CD8-positive, alpha-beta T cell (primary cell): ENCODE measurements at places on chromosomes 2 and 18.

DNA sequence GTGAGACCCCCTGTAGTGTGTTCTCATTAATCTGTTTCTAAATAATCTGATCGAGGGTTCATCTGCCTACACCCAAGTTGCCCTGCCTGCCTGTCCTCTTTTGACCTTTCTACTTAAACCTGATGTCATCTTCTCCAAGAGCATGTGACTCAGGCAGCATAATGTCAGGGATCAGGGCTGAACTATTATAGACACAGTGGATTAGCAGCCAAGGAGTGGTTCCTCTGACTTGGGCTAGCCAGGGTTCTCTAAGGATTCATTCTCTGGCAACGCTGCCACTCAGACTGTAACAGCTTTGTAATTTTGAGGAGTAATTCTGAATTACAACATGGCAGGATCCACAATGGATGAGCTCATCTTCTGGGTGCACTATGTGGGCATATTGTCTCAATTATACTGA is 124.0 kb downstream of the MDH1 start:
- no peak for DNase-seq

GRCh38 chr2:208620487-208620978 is 213.9 kb downstream of the PTH2R start:
- no peak for DNase-seq

- DNase-seq: no peak
These were observed 641.4 kb downstream of the BCL11A start for GRCh38 chr2:59912042-59912441.

DNA sequence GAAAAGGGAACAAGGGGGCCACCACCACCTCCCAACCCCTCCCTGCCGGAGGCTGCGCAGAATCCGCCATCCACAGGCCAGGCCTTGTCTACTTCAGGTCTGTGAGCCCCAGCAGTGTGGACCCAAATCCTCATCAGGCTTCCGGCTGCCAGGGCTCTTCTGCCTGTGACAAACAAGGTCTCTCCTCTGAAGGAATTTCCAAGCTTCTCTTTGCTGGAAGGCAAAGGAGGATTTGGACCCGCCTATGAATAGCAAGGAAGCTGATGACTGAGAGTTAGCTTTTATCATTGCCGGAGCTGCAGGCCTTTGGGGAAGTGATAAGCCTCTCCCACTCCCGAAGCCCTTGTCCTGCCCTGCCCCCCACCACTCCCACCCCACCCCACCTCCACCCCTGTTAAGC is 93.7 kb upstream of the SH3BP4 start:
- DNase-seq: no peak

- DNase-seq: no peak
These were observed 4.2 kb upstream of the ROCK1 start for GRCh38 chr18:21115519-21116411.

DNA sequence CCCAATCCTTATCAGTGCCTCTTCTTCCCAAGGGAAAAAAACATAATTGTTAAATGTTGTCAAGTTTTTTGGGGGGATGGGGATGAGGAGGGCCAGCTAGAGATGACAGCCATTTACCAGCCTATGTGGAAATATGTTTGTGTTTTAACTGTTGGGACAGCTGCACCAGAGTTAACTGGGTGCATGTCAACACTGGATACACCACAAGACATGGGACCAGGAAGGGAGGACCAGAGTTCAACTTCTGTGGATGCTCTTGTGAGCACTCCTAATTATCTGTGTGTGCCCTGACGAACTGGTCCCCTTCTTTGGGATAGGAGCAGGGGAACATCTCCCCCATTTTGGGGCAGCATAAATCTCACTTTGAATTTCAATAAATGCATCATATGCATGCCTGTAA is 66.1 kb upstream of the FZD5 start:
- no peak for DNase-seq

DNA sequence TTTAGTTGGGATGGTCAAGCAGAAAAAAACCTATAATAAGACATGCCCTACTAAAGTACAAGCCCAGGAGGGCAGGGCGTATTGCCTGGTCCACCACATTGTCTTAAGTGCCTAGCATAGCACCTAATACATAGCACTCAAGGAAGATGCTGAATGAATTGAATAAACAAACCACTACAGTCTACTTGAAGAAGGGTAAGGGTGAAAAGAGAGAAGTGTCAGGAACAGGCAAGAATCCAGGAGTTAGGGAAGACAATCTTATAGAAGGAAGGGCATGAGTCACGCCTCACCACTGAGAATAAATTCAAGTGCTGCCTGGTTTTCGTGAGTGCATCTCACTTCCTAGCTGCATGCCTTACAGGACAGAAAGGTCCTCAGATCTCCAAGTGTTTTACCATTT is 13.9 kb downstream of the SLC19A3 start:
- DNase-seq: no peak

DNA sequence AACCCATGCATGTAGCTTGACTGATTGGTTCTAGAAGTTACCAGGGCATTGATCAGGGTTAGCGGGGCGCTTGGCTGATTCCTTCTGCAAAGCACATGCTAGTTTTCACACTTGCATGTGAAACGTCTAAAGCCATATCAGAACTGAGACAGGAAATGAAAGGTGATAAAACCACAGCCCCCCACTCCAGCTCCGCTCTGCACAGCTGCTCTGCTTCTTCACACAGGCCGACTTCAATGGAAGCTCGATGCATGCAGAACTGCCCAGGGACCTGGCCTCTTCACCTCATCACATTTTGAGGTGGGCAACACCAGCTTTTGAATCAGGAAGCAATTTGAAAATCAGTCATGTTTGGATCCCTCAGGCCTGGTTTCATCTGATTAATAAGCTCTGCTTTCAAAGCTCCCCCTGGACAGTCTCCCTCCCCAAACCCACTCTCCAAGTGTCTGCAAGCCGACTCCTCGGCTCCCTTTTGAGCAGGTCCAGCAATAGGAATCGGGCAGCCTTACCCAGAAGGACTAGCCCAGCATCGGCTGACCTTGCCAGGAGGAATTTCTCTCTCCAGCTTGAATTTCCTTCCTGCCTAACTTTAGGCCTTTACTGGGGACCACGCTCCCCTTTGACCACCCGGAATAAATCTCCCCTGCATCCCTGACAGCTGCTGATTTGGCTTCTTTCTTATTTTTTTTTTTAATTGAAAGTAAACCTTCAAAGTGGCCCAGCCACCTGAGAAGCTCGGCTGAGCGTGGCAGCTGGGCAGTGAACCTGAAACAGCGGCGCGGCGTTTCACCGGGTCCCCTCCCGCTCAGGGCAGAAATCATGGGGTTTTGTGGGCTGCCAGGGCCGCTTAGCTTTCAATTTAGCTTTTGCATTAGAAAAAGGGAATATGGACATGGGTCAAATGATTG is 31.7 kb downstream of the HRH4 start:
- DNase-seq: peak; percentile 14

GRCh38 chr2:168599738-168600137 is 143.7 kb downstream of the CERS6 start:
- no peak for DNase-seq

- DNase-seq: no peak
These were observed 4.2 kb downstream of the CHCHD5 start for GRCh38 chr2:112588611-112589045.

- DNase-seq: no peak
These were observed 172.5 kb downstream of the FIGN start for GRCh38 chr2:163563336-163563735.

DNA sequence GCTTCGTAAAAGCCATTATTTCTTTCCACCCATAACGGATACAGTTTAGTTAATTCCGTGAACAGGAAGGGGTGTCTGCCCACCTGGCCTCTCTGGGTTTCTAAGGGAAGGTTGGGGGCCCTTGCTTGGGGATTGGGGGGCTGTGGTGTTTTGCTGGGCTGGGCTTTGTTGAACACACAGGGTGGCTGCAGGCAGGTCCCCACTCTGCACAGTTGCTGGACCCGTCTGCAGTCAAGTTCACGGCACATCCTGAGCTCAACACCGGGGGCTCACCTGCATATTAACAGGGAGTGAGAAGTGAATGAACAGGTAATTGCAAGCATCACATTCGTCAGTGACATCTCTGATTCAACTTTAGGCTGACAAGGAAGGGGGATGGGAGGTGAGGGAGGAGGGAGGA is 109.0 kb downstream of the ZNF516 start:
- no peak for DNase-seq

DNA sequence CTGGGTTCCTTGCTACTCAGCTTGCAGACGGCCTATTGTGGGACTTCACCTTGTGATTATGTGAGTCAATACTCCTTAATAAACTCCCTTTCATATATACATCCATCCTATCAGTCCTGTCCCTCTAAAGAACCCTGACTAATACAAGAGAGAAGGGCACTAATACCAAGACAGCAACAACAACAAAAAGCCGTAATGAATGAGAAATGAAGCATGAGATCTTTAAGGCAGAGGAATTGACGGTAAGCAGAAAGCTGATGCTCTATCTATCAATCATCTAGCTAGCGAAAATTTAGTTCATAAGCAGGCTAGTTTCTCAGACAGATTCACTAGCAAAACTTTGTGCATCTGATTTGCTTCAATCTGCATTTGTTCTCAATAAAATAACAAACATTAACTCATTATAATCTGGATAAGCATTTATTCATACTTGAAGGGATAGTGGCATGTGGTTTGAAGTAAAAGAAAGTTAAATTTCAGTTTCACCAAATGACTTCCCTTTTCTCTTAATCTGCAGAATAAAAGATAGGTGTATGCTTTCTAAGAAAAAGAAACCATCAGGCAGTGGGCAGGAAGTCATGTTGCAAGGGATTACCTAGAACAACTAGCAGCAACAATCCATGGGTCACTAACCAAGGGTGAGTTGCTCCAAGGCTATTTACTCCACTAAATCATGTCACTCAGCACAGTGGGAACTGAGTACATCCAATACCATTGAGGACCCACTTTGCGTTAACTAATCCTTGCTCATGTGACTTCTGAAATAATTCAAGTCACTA is 376.5 kb downstream of the TMEM182 start:
- no peak for DNase-seq

GRCh38 chr2:67400560-67401485 is 3.7 kb downstream of the ETAA1 start:
- DNase-seq: no peak

GRCh38 chr2:71277147-71277475 is 50.2 kb upstream of the PAIP2B start:
- DNase-seq: no peak

DNA sequence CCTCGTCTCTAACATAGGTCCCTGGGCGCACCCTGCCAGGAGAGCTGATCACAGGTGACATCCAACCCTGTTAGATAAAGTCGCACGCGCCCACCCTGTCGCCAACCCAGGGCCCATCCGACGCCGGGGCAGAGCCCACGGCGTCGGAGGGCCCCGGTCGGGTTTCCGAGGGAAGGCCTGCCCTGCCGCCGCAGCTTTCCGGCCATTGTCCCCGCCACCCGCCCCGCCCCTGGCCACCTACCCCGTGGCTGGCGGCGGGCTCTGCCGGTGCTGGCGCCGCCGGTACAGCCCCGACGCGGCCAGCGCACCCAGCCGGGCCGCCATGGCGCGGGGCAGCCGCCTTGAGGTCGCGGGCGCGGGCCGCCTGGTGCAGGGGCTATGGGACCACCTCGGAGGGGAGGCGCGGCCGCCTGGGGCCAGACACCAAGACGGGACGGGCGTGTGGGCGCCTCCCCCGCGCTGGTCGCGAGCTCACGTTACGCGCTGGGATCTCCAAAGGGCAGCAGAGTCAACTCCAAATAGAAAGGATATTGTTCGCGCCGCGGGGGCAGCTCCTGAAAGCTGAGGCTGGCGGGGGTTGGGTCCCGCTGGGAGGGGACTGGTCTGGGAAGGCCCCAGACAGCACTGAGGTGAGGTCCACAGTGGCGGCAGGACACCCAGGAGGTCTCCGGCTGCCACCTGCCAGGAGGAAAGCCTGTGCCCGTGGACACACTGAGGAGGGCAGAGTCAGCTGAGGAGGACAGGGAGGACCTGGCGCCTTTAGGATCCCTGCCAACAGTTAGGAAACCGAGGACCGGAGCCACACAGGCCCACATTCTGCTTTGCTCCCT is 11.1 kb downstream of the LIMS2 start:
- no peak for DNase-seq

GRCh38 chr18:55321265-55322177 is 266.5 kb downstream of the TCF4 start:
- no peak for DNase-seq

DNA sequence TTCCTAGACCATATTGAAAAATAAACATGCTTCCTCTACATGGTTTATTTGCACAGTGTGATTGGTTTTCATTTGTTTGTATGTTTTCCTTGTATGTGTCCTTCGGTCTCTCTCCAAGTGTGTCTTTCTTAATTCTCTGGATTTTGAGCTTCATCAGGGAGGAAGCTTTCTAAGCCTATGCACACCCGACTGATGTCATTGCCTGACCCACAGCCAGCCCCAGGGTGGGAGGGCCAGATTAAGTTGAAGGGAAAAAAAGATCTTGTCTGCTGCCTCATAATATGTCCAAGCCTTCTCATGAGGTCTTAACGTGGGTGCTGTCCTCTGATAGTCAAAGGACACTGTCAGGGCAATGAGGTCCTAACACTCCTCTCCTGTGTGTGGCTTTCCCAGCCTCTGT is 115.2 kb downstream of the MARCHF4 start:
- DNase-seq: no peak

DNA sequence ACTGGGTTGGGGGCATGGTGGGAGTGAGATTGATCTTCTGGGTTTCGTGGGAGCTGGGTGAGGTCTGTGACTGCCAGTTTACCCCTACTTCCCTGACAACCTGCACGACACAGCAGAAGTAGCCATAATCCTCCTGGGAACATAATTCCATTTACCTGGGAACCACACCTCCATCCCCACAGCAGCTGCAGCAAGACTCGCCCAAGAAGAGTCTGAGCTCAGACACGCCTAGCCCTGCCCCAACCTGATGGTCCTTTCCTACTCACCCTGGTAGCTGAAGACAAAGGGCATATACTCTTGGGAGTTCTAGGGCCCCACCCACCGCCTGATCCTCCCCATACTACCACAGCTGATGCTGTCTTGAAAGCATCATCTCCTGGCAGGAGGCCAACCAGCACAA is 43.8 kb downstream of the FLACC1 start:
- no peak for DNase-seq
